ENCODE measurements at places on chromosomes 13 and 19. TPM values are rescaled to one million over a fixed set of nuclear protein-coding genes. Genes with fewer than 3 reads are reported as not detected.

The SELENOV gene
- total RNA-seq, result not detected

The TNNI3 gene
- total RNA-seq, result not detected

The OR7C1 gene
- not detected for total RNA-seq

The PROZ gene
- not detected for total RNA-seq

The BCAM gene
- total RNA-seq, result 29.4 TPM

The COL4A2 gene
- 493 TPM for total RNA-seq

The IL11 gene
- total RNA-seq, result not detected

The FGF9 gene
- total RNA-seq, result not detected

Data from vein endothelial cell (primary cell).